NCI-H1048 (cell line): ENCODE measurements at places on chromosomes 12 and 14.

- no peak for DNase-seq
These were observed 148.6 kb upstream of the FOXN3 start for GRCh38 chr14:89565607-89566006.

DNA sequence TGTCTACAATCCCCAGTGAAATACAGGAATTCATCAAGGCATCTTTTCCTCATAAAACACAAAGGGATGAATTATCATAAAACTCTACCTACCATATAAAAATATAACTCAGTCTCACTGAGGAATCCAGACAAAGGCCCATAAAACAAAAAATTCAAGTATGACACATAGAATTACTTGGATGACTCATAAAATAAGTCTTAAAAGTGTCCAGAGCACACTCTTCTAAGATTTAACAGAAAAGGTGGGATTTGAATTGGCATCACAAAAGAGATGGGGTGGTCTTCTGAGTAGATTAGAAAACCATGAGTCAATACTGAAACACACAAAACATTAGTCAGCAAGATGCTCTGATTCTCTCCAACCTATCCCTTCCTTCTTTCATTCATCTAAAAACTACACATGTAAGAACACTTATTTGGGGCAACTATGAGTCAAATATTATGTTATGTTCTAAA, 202.7 kb upstream of the GARIN6 start:
- DNase-seq: no peak

DNA sequence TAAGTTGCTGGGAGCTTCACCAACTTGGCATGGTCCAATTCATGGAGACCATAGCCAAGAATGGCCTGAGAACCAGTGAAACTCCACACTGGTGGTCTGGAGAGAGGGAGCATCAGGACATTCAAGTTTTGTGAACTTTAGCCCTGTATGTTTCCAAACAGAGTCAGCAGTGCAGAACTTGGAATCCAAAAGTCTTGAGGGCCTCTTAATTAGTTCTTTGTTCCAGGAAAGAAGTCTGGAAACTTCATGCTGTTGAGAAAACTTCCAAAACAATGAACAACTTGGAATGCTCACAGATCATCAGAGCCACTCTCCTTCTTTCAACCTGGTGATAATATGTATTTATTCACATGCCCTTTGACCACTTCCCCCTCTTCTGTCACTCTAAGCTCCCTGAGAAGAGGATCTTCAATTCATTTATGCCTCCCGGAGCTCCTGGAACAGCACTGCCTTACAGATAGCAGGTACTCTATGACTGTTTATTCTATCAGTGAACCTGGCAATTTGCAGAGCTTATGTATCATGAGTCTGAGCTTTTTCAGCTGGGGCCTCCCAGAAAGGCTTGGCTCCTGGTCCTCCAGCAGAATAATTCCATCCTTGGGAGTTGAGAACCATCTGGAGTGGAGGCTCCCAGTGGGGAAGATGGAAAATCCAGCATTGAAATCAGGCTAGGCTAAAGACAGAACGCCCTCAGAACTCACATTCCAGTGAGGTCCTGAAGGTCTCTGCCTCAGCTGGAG, 191.4 kb downstream of the KTN1 start:
- DNase-seq: no peak

DNA sequence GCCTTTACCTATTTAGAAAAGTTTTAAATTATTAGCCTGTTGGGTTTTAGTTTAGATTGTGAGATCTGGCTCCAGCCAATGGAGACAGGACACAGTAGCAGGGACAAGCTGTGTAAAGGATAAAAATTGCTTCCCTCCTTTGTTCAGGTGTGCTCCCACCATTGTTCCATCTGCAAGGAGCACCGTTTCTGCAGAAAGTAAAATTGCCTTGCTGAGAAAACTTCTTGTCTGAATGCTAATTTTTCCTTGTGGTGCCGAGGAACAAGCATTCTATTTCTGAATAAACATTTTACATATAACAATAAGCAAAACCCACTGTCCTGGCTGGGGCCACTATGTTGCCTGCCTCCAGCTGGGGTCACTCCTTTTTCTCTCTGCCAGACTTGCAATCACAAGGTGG, 72.7 kb upstream of the ZFP36L1 start:
- no peak for DNase-seq

GRCh38 chr14:64806202-64806861, 73.4 kb downstream of the SPTB start:
- no peak for DNase-seq

GRCh38 chr14:31360919-31361662, 59.3 kb downstream of the HEATR5A start:
- DNase-seq: no peak

GRCh38 chr14:87018294-87018693, 974.7 kb downstream of the GALC start:
- no peak for DNase-seq

DNA sequence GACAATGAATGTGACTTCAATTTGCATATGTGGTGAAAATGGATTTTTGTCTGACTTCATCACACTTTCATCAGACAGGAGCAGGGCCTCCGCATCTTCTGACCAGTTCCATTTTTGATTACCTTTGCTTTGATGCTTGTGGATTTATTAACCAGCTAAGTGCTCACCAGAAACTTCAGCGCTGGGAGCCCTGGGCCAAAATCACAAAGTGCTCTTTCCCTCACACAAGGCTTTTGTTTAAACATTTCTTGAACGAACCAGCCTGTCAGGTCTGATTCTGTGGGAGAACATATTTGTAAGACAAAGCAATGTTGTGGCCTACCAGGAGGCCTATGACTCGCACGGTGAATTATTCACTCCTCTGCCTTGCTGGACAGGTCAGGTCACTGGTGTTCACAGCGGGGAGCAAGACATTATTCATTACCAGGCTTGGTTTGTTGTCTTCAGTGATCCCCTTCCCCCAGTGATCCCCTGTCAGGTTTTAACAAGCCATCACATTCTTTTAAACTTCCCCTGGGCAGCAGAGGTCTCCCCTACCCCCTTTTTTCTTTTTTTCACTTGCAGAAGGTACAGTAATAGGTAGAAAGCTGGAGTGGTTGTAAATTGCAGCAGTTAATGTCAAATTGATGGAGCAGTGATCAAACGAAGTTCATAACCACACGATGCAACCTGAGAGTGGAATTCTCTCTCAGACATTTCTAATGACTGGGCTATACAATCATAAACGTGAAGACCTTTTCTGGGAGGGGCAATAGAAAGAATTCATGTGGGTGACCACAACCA, 167.5 kb upstream of the PRICKLE1 start:
- DNase-seq: no peak

DNA sequence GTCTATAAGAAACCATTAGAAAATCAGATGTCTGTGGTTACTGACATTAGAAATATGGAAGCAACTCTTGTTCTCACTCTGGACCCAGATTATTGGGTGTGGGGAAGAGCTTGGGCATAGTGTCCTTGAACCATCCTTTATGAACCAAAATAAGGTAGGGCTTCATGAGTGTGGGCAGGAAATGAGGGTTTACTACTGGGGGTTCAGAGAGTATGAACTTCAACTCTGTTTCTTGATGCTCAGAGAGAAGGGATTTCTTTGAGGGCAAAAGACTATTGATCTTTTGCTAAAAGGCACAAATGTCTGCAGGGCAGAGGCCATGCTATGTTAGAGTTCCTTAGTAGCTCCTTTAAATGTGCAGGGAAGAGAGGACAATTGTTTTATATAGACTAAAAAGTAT, 183.3 kb upstream of the ATP2B1 start:
- no peak for DNase-seq
